Esophagus muscularis mucosa (tissue), 4 donors: ENCODE measurements at places on chromosomes 2 and 18. TPM values are rescaled to one million over a fixed set of nuclear protein-coding genes. Genes with fewer than 3 reads are reported as not detected.

Gene ST3GAL5
- total RNA-seq, result 21.6 TPM

Gene SGPP2
- 0.42 TPM for total RNA-seq

Gene ALPG
- total RNA-seq, result not detected

Gene KCNS3
- total RNA-seq, result 14.6 TPM

Gene MDH1B
- 0.19 TPM for total RNA-seq

Gene TGFBRAP1
- 34.4 TPM for total RNA-seq

Gene MCFD2
- 89.5 TPM for total RNA-seq

Gene VIT
- 25.7 TPM for total RNA-seq

Gene RNF152
- 14.3 TPM for total RNA-seq

Gene CREB1
- 51.5 TPM for total RNA-seq

Gene UPP2
- not detected for total RNA-seq

Gene LIMS4
- 10.0 TPM for total RNA-seq

Gene TOGARAM2
- 0.83 TPM for total RNA-seq

Gene CHPF
- 44.4 TPM for total RNA-seq

Gene PSME4
- 48.8 TPM for total RNA-seq

Gene GAL3ST2
- total RNA-seq, result not detected

Gene KATNAL2
- 5.0 TPM for total RNA-seq

Gene AFF3
- total RNA-seq, result 48.5 TPM

Gene GALNT3
- total RNA-seq, result 0.26 TPM

Gene C2orf66
- not detected for total RNA-seq

Gene TFPI
- 62.2 TPM for total RNA-seq

Gene ANKRD62
- total RNA-seq, result not detected

Gene TWSG1
- total RNA-seq, result 108 TPM

Gene IL18R1
- 11.8 TPM for total RNA-seq

Gene CRYBA2
- not detected for total RNA-seq

Gene PDCD1
- 0.83 TPM for total RNA-seq

Gene RUFY4
- not detected for total RNA-seq

Gene ARHGAP25
- total RNA-seq, result 5.7 TPM

Gene OTX1
- total RNA-seq, result 0.26 TPM

Gene IRS1
- total RNA-seq, result 37.7 TPM

Gene SCYGR4
- total RNA-seq, result not detected

Gene SERPINB11
- total RNA-seq, result not detected

Gene DARS1
- 129 TPM for total RNA-seq

Gene DCDC2C
- total RNA-seq, result not detected

Gene FOXD4L1
- not detected for total RNA-seq
